SW480 (cell line): ENCODE measurements at places on chromosomes 16 and 17.

DNA sequence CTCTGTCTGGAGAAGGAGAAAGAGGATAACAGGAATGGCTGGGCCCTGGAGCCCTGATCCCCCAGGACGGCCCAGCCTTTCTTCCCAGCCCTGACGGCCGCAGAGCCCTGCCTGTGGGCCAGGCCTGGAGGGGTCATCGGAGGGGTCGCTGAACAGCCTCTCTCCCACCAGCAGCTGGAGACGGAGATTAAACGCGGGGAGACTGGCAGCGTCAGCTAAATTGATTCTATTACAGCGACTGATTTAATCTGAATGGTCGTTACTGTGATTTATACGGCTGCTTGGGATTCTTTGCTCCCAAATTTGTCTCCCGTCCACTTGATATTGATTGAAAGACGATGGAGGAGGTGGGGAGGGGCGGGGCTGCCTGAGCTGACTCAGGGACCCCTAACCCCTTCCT is 7.1 kb upstream of the CDH15 start:
- DNase-seq = no peak

GRCh38 chr17:38453951-38454421 is 25.7 kb downstream of the ARHGAP23 start:
- DNase-seq = peak; percentile 45

DNA sequence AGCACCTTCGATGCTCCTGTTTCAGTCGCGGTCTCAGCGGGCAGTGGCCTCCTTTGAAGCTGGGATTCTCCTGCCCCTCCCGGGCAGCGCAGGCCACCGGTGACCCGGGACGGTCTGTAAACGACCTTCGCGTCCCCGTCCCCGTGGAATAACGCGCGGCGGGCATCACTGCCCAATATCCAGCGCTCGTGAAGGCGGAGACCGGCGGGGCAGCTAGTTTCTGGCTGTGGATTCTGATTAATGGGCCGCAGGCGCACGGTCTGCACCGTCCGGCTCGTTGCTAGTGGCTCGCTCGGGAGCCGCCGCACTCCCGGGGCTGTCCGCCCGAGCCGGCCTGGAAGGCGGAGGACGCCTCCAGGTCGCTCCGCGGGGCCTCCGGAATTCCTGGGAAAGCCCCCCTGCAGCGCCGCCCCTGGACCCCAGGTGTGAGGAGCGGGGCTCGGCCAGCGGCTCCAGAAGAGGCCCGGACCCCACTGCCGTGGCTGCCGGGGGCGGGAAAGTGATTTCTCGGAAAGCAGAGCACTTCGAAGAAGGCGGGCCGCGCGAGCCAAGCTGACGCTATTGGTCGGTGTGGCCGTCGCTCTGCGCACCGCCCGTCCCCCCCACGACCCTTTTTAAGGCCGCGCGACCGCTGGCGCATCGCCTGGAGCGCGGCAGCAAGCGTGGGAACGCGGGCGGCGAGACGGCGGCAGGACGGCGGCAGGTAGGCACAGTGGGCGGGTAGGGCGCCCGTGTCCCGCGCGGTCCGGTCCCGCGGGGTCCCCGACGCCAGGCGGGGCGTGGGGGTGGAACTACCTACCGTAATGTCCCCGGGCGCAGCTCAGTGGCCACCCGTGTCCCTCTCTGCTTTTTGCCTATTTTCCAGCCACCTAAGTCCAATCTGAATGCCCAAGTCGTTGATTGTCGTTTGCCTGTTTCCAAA is at the start of gene IRF8:
TSS of gene IRF8 (plus strand) at position 642 of the 922 bp plus-strand sequence. CDS start 3,854 bp downstream, outside the sequence.
- peak; percentile 22 for DNase-seq

DNA sequence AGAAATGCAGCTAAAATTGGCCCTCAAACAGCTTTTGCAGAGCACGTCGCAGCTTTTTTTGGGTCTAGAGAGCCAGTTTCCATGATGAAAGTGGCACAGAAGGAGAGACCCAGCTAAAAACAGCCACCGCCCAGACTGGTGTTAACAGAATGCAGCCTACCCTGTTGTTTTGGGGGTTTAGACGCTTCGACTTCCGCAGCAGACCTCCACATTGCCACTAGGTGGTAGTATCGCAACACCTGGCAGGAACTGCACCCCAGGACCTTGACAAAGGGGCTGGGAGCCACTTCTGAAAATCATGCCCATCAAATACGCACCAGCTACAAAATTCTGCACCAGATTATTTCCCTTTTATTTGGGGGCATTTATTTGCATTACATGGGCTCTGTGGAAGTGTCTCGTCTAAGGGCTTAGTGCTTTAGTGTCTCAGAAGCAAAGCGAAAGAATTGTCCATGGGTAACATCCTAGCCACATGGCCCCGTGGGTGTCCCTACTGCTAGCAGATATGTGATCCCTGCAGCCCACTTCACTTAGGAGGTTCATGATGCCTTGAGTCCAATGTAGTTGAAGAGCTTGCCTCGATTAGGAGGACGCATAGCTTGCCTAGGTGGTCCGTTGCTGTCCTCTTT is 167.1 kb downstream of the HAPSTR1 start:
- peak; percentile 21 for DNase-seq

- DNase-seq = peak; percentile 34
These were observed 31.3 kb upstream of the ABCC3 start for GRCh38 chr17:50603340-50603739.

DNA sequence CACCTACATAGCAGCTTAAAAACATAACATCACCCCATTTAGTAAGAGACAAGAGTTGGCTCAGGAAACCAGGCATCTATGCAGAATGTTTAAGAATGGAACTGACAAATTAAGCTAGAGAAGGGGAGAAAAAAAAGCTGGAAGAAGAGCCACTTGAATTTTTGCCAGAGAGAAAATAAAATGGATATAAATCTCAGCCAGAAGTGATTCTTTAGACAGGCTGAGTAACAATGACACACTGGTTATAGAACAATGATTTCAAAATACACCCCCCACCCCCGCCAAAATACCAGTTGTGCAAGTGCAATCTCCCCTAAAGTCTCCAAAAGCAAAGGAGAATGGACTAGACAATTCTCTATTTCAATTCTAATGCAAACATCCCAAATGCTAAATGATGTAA is 22.4 kb downstream of the LSM12 start:
- no peak for DNase-seq

GRCh38 chr17:58993311-58993710 is 113.4 kb downstream of the TRIM37 start:
- DNase-seq = no peak
